ENCODE measurements at places on chromosomes 7 and 10.

GRCh38 chr10:109987452-109988211 is 20.2 kb upstream of the ADD3 start:
- DNase-seq = no peak

DNA sequence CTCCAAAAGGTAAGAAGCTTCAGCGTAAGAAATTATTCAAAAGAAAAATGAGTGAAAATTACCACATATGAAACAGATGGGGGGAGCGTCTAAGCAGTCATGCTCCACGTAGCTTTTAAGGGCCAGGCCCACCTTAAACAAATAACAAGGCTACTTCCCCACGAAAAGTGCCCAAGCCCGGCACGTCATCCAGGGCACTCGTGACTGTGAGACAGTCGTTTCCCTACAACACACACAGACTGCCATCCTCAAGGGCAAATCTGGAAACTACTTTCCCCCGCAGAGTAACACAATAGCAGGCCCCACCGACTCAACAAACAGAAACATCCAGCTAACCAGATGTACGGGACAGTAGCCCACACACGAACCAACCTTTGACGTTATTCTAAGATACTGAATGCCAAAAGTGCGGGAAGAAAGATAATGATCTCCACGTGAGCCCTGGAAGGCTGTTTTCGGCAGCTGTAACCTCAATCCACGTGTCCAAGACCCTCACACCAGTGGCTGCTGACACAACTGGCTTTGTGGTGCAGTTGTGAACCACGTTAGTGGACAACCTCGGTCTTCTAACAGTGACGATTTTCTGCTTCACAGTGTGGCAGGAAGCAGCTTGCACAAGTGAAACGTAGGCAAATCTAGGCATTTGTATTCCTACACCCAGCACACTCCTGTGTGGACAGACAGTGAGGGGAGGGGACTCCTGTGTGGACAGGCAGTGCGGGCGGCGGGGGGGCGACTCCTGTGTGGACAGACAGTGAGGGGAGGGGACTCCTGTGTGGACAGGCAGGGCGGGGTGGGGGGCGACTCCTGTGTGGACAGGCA is 251.7 kb downstream of the ZMYND11 start:
- DNase-seq = no peak

DNA sequence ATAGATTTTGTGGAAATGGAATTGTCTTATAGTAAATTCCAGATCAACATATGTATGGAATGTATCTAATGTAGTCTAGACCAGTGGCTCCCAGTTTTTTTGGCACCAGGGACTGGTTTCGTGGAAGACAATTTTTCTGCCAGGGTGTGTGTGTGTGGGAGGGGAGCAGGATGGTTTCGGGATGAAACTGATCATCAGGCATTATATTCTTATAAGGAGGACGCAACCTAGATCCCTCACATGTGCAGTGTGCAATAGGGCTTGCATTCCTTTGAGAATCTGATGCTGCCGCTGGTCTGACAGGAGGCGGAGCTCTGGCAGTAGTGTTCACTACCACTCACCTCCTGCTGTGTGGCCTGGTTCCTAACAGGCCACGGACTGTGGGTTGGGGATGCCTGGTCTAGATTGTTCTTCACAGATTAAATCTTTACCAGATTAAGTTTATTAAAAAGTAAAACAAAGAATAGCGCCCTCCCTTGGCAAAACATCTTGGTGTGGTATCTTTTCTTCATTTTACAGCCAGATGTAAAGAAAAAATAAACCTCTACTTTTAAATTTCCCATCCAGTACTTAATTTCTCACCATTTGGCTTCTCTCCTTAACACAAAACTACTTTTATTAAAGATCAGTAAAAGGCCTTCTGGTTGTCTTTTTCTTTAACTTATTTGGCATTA is 48.4 kb downstream of the SEPTIN7 start:
- DNase-seq = no peak

DNA sequence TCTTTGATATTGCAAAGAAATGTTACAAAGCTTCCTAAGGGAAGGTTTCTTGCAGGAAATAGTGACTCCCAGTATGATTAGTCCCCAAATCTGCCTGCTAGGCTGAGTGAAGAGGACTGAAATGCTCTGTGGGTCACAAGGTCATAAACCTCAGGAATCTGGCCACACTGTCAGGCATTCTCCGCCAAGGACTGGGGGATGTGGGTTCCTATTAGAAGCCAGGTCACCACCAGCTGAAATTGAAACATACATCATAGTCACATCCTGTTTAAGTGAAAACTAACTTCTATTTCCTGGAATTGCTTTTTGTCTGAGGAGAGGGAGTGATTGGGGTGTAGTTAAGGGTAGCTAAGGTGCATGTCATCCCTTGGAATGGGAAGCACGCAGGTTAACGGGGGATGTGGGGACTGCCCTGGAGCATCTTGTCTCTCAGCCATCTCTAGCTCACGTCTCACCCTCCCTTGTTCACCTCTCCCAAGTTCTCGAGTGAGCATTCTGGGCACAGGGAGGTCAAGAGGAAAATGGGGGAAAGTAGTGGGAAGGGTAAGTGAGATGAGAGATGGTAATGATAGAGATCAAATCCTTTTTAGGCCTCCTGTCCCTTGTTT is 12.0 kb upstream of the GSAP start:
- DNase-seq = no peak

GRCh38 chr7:7424151-7424873 is 111.4 kb downstream of the COL28A1 start:
- DNase-seq = no peak

GRCh38 chr10:132075909-132076577 is 10.3 kb downstream of the JAKMIP3 start:
- no peak for DNase-seq

- no peak for DNase-seq
Measured at GRCh38 chr10:77289027-77289501, 348.5 kb downstream of the KCNMA1 start.

DNA sequence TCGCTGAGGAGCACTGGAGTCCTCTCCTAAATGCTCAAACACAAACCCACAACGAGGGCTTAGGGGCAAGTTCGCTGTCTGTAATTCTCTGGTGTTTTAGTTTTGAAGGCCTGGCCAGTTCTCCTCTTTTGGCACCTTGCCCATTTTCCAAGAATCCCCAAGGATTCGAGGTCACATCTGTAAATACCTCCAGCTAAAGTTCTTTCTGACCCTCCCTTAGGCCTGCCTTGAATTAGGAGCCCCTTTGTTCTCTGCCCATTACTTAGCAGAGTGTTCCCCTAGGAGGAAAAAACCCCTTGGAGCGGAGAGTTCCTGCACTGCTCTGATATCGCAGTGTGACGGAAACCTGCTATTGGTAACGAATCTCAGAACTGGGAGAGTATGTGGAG is 743 bp upstream of the PYROXD2 start:
- no peak for DNase-seq

GRCh38 chr7:138064856-138065357 is 11.4 kb upstream of the AKR1D1 start:
- DNase-seq = no peak

- DNase-seq = no peak
Measured at GRCh38 chr10:43237128-43237527, 29.7 kb downstream of the RASGEF1A start.

GRCh38 chr7:93231259-93231658 is 907 bp upstream of the VPS50 start:
- DNase-seq = no peak
